HT-29 (cell line): ENCODE measurements at places on chromosomes 12 and 14. TPM values are rescaled to one million over a fixed set of nuclear protein-coding genes. Genes with fewer than 3 reads are reported as not detected.

The NPFF gene
- total RNA-seq, result not detected in 2 replicates

The M6PR gene
- 147 and 174 TPM in 2 replicates for total RNA-seq

The LRRIQ1 gene
- 0.03 and 0.18 TPM in 2 replicates for total RNA-seq

The CACNB3 gene
- 19.8 and 22.4 TPM in 2 replicates for total RNA-seq

The RBM19 gene
- total RNA-seq, result 40.2 and 46.0 TPM in 2 replicates

The TMPRSS12 gene
- total RNA-seq, result not detected in 2 replicates

The BDKRB1 gene
- total RNA-seq, result not detected in 2 replicates

The SAMD4A gene
- 9.0 and 9.5 TPM in 2 replicates for total RNA-seq

The CISTR gene
- total RNA-seq, result not detected in 2 replicates

The GPRC5D gene
- not detected in 2 replicates for total RNA-seq

The RNASE1 gene
- total RNA-seq, result 0.37 and 7.7 TPM in 2 replicates

The LHX5 gene
- not detected in 2 replicates for total RNA-seq

The TAS2R43 gene
- total RNA-seq, result 0.51 and 1.7 TPM in 2 replicates

The WIF1 gene
- not detected in 2 replicates for total RNA-seq

The RAD9B gene
- total RNA-seq, result 0.23 TPM in 1 of 2 replicates, not detected in the other

The KRT2 gene
- total RNA-seq, result not detected in 2 replicates

The RFX4 gene
- not detected in 2 replicates for total RNA-seq

The GLI1 gene
- 2.0 and 4.2 TPM in 2 replicates for total RNA-seq

The AMN gene
- total RNA-seq, result 2.5 and 9.2 TPM in 2 replicates

The CACNA2D4 gene
- 0.81 and 3.4 TPM in 2 replicates for total RNA-seq

The GPHB5 gene
- total RNA-seq, result not detected in 2 replicates

The AKAP3 gene
- total RNA-seq, result 0.10 TPM in 1 of 2 replicates, not detected in the other

The TSPAN8 gene
- 261 and 269 TPM in 2 replicates for total RNA-seq

The BCL11B gene
- 2.4 and 3.2 TPM in 2 replicates for total RNA-seq

The TAS2R7 gene
- not detected in 2 replicates for total RNA-seq

The ANO4 gene
- not detected in 2 replicates for total RNA-seq

The EXOC3L4 gene
- 3.9 and 6.2 TPM in 2 replicates for total RNA-seq

The ZC2HC1C gene
- 1.6 and 4.1 TPM in 2 replicates for total RNA-seq

The GYS2 gene
- not detected in 2 replicates for total RNA-seq

The TNFRSF1A gene
- 91.9 and 94.5 TPM in 2 replicates for total RNA-seq

The RILPL2 gene
- 2.0 and 2.9 TPM in 2 replicates for total RNA-seq

The AJUBA gene
- 52.0 and 53.6 TPM in 2 replicates for total RNA-seq

The ANKRD33 gene
- not detected in 2 replicates for total RNA-seq

The SOAT2 gene
- 0.15 and 0.23 TPM in 2 replicates for total RNA-seq

The NFE2 gene
- 0.20 TPM in 1 of 2 replicates, not detected in the other for total RNA-seq

The DHRS7 gene
- 23.9 and 36.4 TPM in 2 replicates for total RNA-seq

The NYNRIN gene
- total RNA-seq, result 21.3 and 25.1 TPM in 2 replicates

The POTEG gene
- not detected in 2 replicates for total RNA-seq

The MIP gene
- 0.15 and 0.26 TPM in 2 replicates for total RNA-seq

The KRT79 gene
- not detected in 2 replicates for total RNA-seq

The LRP1 gene
- 22.8 and 25.2 TPM in 2 replicates for total RNA-seq

The AHNAK2 gene
- 1.5 and 1.6 TPM in 2 replicates for total RNA-seq

The VCPKMT gene
- 5.9 and 6.4 TPM in 2 replicates for total RNA-seq

The WNK1 gene
- total RNA-seq, result 74.1 and 89.6 TPM in 2 replicates

The LRFN5 gene
- not detected in 2 replicates for total RNA-seq

The EFS gene
- total RNA-seq, result not detected in 2 replicates

The ADIPOR2 gene
- 28.7 and 31.7 TPM in 2 replicates for total RNA-seq
